ENCODE measurements at places on chromosomes 7 and 10. TPM values are rescaled to one million over a fixed set of nuclear protein-coding genes. Genes with fewer than 3 reads are reported as not detected.

Gene UNC5B
- 11.2 TPM for total RNA-seq

Gene TFR2
- 1.4 TPM for total RNA-seq

Gene PILRA
- total RNA-seq, result 3.2 TPM

Gene ZNF467
- total RNA-seq, result 3.6 TPM

Gene ZNF853
- total RNA-seq, result 5.1 TPM

Gene CHRM2
- 0.20 TPM for total RNA-seq

Gene MEOX2
- 30.9 TPM for total RNA-seq

Gene AKR1D1
- not detected for total RNA-seq

Data from skin of body (tissue), 3 donors.